CD4-positive, CD25-positive, alpha-beta regulatory T cell (primary cell): ENCODE measurements at places on chromosomes 6 and 20. TPM values are rescaled to one million over a fixed set of nuclear protein-coding genes. Genes with fewer than 3 reads are reported as not detected.

- peaks cover 39% of the 10 kb centered on the region for H3K4me1 ChIP-seq
- no peak for DNase-seq
- H3K4me3 ChIP-seq, result no peak overlapping the region
- H3K27ac ChIP-seq, result peak overlapping the region; percentile 78
Observed at GRCh38 chr20:62236766-62237513, 1.4 kb upstream of the OSBPL2 start.

DNA sequence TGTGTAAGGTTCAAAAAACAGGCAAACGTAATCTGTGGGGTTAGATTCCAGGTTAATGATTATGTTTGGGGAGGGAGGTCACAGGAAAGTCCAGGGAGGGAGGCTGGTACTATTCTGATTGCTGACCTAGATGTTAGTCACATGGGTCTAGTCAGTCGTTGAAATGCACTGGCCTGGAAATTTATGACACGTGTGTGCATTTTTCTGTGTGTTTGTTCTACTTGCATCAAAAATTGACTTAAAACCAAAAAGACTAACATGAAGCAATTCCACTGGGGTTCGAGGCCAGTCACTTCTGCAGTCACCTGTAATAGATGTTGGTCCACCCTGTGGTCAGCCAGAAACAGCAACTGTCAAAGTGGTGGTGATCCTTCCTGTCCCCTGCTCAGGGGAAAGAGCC lies 104.2 kb upstream of the MLN start:
- H3K4me1 ChIP-seq, result peaks cover 43% of the 10 kb centered on the region
- H3K36me3 ChIP-seq, result no peaks in the 10 kb centered on the region
- no peak overlapping the region for H3K27ac ChIP-seq
- no peaks in the 10 kb centered on the region for H3K27me3 ChIP-seq
- no peak for DNase-seq
- no peak overlapping the region for H3K4me3 ChIP-seq

GRCh38 chr6:70151616-70152015 lies 151.3 kb downstream of the COL9A1 start:
- H3K27me3 ChIP-seq, result no peaks in the 10 kb centered on the region
- DNase-seq, result no peak
- no peaks in the 10 kb centered on the region for H3K4me1 ChIP-seq
- H3K36me3 ChIP-seq, result no peaks in the 10 kb centered on the region
- no peak overlapping the region for H3K27ac ChIP-seq

GRCh38 chr6:161370880-161371279 lies 97.0 kb upstream of the AGPAT4 start:
- no peaks in the 10 kb centered on the region for H3K36me3 ChIP-seq
- DNase-seq, result peak; percentile 42
- no peaks in the 10 kb centered on the region for H3K4me1 ChIP-seq
- no peak overlapping the region for H3K27ac ChIP-seq
- no peak overlapping the region for H3K4me3 ChIP-seq
- H3K27me3 ChIP-seq, result no peaks in the 10 kb centered on the region

DNA sequence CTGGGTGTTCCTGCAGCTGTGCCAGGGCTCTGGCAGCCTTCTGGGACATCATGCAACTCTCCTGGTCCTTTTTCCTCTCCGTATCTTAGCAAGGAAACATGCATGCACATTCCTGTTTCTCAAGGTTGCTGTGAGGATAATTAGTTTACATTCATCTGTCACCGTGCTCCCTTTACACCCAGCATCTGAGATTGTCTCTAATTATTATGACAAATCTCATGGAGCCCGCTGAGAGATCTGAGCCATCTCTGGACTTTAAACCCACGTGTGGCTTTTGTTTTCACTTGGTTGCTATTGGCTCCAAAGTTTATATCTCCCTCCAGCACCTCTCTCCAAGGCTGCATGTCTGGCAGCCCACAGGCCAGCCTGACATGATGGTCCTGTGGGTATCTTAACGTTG lies 167.6 kb downstream of the UNC5CL start:
- no peaks in the 10 kb centered on the region for H3K27me3 ChIP-seq
- H3K4me3 ChIP-seq, result no peak overlapping the region
- H3K36me3 ChIP-seq, result no peaks in the 10 kb centered on the region

MYLK2 gene
- not detected for polyA plus RNA-seq

USP49 gene
- polyA plus RNA-seq, result 0.34 TPM

ISM1 gene
- polyA plus RNA-seq, result 0.76 TPM
